CD4-positive, alpha-beta T cell (primary cell): ENCODE measurements at places on chromosomes 3 and 15. TPM values are rescaled to one million over a fixed set of nuclear protein-coding genes. Genes with fewer than 3 reads are reported as not detected.

The ERICH6 gene
- not detected for total RNA-seq

The TPRA1 gene
- total RNA-seq: 7.8 TPM

The INKA1 gene
- total RNA-seq: 0.87 TPM

The PLCB2 gene
- 222 TPM for total RNA-seq

GRCh38 chr15:48717458-48717857 lies 71.9 kb upstream of the FBN1 start:
- no peak for DNase-seq

- no peak for DNase-seq
Observed at GRCh38 chr15:74869726-74870407, 3.3 kb downstream of the SCAMP2 start.

DNA sequence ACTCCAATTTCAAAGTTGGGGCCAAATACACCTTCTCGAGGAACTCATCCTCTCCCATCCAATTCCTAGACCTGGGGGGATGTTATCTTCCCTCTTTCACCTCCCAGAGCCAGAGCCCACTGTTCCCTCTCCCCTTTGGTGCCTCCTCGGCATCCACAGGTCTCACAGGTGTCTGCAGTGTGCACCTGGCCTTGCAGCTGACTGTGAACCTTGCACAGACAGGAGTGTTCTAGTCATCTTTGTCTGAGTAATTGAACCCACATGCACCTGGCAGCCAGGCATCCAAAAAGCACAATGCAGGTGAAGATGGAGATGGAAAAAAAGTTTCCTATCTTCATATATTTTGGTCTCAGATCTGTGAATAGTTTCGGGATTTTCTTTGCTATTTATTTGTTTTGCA lies 30.8 kb downstream of the PCOLCE2 start:
- no peak for DNase-seq

DNA sequence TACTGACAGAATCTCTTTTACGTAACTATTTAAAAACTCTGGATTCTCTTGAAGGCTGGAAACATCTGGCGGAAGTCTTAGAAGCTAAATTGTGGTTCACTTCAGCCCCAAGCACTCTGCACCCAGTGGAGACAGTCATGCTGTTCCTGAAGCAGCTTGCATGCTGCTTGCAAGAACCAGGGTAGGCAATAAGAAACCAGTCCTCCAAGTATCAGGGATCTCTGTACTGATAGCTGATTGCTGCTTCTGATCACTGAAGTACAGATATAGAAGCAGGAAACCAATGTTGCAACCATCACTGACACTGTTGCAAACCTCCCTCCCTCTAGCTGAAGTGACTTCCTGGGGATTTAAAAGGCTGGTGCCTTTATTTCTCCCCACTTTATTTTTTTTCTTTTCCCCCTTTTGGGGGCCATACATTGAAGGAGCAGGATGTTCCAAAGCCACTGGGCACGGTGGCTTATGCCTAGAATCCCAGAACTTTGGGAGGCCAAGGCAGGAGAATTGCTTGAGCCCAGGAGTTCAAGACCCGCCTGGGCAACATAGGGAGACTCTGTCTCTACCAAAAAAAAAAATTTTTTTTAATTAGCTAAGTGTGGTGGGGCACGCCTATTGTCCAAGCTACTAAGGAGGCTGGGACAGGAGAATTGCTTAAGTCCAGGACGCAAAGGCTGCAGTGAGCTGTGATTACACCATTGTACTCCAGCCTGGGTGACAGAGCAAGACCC lies 15.3 kb downstream of the SPCS1 start:
- peak; percentile 35 for DNase-seq

DNA sequence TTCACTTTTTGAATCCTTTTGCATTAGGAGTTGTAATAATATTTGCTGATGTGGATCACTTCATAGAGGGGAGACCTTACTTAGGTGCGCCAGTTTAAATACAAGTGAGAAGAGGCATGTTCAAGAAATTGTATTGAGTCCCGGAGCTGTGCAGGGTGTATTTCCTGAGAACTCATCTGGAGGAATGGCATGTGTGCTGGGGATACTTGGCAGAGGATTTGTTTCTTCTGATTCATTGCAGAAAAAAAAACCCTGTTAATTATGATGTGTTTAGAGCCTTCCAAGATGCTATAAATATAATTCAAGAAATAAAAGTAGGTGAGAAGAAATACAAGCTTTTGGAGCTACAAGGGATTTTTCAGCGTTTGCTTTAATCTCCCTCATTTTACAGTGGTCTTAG lies 97.6 kb downstream of the TPRG1 start:
- no peak for DNase-seq

- no peak for DNase-seq
Observed at GRCh38 chr3:56351537-56351936, 116.7 kb downstream of the ERC2 start.

DNA sequence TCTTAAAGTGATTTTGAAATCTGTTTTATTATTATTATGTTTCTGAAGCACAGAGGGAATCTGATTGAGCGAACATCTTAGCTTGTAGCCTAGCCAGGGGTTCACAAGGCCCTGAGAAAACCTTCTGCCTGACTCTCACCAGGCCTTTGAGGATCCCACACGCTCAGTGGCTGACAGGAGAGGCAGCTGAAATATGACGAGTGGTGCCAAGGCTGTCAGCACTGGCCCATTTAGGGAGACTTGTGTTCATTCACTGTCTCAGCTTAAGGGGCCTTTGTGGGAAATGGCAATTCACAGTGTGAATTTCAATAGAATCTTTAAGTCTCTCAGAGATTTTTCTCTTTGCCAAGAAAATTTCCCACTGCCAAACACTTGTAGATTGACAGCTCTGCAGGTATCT lies 770.9 kb downstream of the TUSC7 start:
- DNase-seq: no peak

GRCh38 chr3:142990721-142991120 lies 10.6 kb upstream of the U2SURP start:
- no peak for DNase-seq

- DNase-seq: peak; percentile 34
Observed at GRCh38 chr3:123584284-123584987, 417 bp downstream of the HACD2 start.
